NK-92 treated with Interleukin-12 subunit alpha and Interleukin-12 subunit beta, amount 100 ng/mL, for 24 hours (cell line): ENCODE measurements at places on chromosomes 12 and 14.
A peak's percentile ranks its signal among the peaks of the same experiment; 100 is the strongest.

DNA sequence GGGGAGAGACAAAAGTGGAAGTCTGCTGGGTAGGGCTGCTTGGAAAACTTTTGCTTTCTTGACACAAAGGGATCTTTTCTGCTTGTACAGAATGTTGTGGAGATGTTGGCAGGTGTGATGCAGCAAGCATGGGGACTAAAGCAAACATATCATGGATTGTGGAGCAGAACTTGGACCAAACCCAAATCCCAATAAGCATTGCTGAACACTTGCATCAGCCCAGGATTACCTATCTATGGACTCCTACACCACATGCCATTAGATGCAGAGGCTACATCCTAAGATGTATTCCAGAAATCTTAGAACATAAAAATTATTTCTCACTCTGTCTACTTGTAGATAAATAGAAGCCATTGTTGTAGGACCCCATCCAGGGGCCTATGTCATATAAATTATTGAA lies 44.7 kb upstream of the RERG start:
- DNase-seq = no peak

- no peak for DNase-seq
Measured at GRCh38 chr12:127324681-127325080, 942.3 kb upstream of the TMEM132C start.

DNA sequence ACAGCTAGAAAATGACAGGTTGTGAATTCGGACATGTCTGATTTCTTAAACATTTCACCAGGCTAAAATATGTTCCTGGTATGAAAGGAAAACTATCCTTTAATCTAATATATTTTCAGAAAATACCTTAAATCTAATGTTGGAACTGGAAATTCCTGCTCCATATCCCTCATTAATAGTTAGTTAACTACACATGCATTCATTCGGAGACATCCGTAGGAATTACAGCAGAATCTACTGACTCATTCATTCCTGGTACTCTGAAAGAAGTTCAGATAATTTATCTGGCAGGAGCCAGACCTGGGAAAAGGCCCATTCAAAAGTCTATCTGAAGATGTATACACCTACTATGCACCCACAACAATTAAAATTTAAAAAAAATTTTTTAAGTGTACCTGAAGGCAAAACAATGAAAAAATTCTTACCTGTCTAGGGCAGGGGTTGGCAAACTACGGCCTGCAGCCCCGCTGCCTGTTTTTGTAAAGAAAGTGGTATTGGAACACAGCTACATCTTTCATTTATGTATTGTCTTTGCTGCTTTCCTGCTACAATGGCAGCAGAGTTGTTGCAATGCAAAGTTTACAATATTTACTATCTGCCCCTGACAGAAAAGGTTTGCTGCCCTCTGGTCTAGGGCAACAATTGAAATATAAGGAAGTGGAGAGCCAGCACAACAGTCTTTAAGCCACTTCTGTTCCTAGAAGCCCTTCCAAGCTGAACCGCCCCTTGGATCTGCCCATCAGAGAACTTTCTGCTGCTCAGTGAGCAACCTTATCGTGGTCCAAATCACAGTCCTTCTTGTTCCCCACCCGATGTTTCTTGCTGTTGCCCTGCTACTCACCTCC lies 17.9 kb upstream of the NFYB start:
- no peak for DNase-seq

DNA sequence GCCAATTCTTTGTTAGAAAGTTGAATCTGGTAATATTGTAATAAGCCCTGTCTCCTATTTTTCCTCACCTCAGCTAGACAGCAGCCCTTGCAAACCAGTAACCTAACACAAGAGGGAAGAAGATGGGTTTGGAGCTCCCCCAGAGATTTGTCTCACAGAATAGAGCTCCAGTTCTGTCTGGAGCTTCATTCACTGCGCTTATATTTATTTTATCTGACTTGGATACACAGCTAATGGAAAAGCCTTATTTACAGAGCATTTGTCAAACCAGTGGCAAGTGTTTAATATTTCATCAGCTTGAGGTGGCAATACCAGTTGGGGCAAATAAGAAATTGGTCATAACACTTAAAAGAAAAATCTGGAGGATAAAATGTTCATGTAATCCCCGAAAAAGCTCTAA lies 1094.0 kb downstream of the FSCB start:
- DNase-seq = no peak

DNA sequence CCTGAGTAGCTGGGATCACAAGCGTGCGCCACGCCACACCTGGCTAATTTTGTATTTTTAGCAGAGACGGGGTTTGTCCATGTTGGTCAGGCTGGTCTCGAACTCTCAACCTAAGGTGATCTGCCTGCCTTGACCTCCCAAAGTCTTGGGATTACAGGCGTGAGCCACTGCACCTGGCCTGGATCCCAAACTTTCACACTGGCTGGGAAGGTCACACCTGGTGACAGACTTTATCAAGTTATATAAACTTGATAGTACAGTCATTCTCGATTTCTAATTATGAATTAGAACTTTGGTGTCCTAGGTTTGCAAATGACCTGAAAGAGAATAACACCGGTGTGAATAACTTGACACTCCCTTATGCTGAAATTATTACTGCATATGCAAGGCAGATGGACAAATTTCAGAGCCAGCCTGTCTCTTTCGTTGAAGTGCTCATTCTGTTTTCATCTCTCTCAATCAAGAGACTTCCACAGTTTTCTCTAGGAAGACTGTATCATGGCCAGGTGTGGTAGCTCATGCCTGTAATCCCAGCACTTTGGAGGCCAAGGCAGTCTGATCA lies 5.9 kb downstream of the PLBD1 start:
- DNase-seq = no peak

GRCh38 chr12:13293096-13293495 lies 96.6 kb downstream of the EMP1 start:
- no peak for DNase-seq

DNA sequence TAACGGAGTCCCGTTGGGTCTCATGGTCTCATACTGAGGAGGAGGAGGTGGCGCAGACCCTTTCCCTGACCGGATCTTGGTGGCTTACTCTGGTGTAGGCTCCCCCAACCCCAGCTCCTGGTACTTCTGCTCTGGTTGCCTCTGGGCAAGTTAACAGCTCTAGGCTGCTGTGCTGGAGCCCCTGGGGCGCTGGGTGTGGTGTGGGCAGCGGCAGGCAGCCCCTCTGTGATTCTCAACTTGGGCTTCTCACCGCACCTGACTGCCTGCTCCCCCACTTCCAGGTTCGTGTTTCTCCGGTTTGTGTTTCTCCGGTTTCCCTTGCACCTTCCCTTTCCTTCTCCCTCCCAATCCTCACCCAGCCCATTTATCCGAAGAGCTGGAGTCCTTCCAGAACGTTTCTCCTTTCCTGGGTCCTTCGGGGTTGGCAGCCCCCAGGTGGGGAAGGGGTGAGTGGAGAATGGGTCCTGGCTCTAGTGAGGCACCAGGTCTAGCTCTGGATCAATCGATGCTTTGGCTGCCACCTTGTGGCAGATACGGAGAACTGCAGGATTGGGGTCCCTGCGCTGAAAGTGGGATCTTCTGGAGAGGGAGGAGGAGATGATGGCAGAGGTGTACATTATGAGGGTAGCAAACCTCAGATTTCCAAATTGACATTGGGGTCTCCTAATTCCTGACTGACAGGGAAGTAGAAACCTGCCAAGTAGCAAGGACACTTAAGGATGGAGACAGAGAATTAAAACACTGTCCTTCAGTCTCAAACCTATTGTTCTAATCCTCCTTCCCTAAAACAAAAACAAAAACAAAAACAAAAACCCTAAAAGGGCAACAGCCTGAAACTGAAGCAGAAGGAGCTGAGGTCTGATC lies 8.3 kb downstream of the CISTR start:
- DNase-seq = peak; percentile 19

GRCh38 chr14:90263748-90264449 lies 7.5 kb downstream of the PSMC1 start:
- DNase-seq = no peak

- no peak for DNase-seq
Measured at GRCh38 chr14:105629886-105630215, 103.5 kb downstream of the TMEM121 start.

GRCh38 chr12:6664902-6665301 lies 2.0 kb upstream of the ING4 start:
- DNase-seq = no peak

- no peak for DNase-seq
Measured at GRCh38 chr14:38762426-38762825, 340.6 kb downstream of the SEC23A start.

DNA sequence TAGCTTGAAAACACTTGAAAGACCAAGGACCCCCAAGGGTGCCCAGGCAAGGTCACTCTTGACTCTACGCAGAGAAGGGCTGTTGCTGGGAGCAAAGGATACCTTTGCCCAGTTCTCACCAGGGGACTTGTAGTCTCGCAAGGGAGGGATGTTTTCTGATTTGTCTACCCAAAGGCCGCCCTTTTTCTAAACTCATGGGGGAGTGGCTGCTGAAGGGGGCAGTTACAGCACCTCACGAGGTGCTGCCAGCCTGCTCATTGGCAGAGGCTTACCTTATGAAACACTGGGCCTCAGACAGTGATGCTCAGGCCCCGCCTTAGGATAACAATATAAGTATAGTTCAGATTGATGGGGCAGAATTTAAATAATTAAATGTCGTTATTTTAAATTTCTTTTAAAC lies 107.0 kb downstream of the ETV6 start:
- DNase-seq = no peak

DNA sequence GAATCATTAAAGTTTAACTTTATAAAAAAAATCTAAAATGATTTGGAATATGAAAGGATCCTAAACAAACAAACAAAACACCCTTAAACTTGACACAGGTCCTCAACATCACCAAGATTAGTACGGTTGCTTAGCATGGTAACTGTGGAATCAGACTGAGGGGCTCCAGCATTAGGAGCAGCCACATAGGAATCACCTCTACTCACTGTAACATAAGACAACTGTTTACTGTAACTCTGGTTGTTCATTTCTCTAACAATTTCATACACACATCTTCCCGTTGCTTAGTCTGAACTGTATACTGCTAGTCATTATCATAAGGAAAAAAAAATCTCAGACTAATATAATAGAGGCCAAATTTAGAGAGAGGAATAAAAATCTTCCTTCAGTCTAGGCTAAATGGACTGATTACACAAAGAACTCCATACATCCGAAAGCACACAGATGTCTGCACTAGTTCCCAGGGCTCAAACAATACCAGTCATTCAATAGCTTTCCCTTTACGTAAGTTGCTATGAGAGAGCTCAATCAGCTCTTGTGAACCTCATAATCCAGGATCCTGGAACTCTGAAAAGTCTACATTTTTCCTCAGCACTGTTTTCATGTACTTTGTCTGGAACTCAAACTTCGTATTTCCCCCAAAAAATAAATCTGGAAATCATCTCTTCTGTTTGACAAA lies 26.0 kb downstream of the LRP6 start:
- DNase-seq = no peak

DNA sequence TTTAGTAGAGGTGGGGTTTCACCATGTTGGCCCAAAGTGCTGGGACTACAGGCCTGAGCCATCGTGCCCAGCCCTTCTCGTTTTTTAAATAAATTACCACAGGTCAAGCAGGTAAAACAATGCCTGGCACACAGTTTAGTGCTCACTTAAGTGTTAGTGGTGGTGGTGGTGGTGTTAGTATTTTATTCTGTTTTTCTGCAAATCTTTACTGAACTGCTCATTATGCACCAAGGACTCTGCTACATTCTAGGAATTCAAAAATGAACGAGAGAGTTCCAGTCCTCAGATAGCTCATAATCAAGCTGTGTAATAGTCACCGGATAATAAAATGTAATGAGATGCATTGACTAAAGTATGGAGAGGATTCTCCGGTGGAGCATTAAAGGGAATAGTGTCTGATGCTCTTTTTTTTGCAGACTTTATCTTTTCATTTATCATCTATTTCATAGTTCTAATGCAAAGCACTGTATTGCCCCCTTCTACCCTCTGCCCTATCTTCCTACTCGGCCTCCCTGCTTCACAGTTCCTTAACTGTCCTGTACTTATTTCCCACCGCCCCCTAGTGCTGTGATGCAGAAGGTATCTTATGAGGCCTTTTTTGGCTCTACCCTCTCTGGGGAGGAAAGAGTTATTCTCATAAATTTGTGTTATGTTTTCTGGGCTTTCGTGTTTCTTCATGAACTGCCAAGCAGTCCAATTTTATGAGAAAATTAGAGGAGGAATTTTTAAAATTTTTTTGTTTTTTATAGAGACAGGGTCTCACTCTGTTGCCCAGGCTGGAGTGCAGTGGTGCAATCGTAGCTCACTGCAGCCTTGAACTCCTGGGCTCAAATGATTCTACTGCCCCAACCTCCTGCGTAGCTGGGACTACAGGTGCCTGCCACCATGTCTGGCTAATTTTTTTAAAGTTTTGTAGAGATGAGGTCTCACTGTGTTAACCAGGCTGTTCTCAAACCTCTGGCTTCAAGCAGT lies 1.0 kb downstream of the ITFG2 start:
- DNase-seq = peak; percentile 5

- DNase-seq = no peak
Measured at GRCh38 chr12:95970905-95971304, 25.2 kb downstream of the HAL start.

- no peak for DNase-seq
Measured at GRCh38 chr14:26394150-26394810, 203.6 kb downstream of the NOVA1 start.

DNA sequence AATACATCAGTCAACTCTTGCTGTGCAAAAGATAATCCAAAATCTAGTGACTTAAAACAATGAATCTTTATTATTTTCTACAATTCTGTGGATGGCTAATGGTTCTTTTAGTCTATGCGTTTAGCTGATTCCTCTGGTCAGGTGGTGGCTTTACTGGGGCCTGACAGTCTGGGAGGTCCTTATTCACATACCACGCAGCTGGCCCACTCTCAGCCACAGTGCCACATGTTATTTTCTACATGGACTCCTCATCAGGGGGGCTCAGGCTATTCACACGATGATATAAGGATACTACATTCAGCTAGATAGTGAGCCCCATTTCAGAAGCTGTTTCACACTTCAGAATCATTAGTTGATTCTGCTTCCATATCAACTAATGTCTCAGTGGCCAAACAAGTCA lies 287.5 kb upstream of the MGAT4C start:
- DNase-seq = no peak

GRCh38 chr14:46989566-46989965 lies 338.0 kb upstream of the RPL10L start:
- no peak for DNase-seq

DNA sequence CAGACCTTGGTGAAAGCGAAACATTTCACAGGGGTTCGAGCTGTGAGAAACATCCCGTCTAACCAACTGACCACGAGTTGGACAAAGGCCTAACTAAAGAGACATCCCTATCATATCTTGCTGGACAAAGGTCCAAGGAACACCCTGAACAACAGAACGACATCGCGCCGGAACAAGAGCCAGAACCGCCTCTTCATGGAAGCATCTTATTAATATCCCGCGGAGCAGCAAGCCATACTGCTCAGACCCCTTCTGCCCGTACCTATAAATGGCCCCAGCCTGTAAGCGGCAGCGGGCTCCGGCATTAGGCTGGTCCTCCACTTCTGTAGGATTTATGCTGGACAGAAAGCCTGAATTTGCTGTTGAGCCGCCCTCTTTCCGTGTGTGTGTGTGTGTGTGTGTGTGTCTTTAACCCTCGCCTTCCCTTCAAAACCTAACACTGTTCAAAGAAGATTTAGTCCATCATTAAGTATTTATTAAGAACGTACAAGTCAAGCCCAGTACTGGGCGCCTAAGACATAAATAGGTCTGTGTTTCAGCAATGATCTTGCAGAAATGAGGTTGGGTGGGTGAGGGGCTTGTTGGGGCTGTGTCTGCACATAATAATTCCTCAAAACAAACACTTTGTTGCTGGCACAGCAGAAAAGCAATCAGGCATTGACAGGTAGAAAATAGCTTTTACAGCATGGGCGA lies 1.9 kb downstream of the SLC6A15 start:
- DNase-seq = no peak

- no peak for DNase-seq
Measured at GRCh38 chr12:109937371-109937770, 37.3 kb downstream of the TCHP start.
